ENCODE measurements at places on chromosomes 13 and 19. TPM values are rescaled to one million over a fixed set of nuclear protein-coding genes. Genes with fewer than 3 reads are reported as not detected.

The UGGT2 gene
- 31.4 TPM for total RNA-seq

- no peak for DNase-seq
Measured at GRCh38 chr19:44850641-44851109, 4.6 kb downstream of the NECTIN2 start.

The KRTDAP gene
- not detected for total RNA-seq

DNA sequence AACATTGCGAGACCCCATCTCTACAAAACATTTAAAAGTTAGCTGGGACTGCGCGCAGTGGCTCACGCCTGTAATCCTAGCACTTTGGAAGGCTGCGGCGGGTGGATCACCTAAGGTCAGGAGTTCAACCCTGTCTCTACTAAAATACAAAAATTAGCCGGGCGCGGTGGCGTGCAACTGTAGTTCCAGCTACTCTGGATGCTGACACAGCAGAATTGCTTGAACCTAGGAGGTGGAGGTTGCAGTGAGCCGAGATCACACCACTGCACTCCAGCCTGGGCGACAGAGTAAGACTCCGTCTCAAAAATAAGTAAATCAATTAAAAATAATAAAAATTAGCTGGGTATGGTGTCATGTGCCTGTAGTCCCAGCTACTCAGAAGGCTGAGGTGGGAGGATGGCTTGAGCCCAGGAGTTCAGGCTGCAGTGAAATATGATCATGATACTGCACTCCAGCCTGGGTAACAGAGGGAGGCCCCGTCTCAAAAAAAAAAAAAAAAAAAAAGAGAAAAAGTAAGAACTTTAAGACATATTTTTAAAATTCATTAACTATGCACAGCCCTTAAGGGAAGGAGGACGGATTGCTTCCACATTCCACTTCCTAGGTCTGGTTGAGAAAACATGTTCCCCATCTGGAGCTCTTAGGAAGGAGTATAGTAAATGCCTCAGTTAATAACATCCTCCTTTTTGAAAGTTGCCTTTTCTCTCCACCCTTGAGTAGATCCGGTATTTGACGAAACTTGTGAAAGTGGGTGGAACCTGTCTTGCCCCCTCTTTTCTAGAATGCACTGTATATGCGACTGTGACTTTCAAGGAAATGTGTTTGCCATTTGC, 26.1 kb downstream of the EXOC3L2 start:
- DNase-seq = no peak

The GIPC3 gene
- total RNA-seq = not detected

The BRCA2 gene
- 4.4 TPM for total RNA-seq

DNA sequence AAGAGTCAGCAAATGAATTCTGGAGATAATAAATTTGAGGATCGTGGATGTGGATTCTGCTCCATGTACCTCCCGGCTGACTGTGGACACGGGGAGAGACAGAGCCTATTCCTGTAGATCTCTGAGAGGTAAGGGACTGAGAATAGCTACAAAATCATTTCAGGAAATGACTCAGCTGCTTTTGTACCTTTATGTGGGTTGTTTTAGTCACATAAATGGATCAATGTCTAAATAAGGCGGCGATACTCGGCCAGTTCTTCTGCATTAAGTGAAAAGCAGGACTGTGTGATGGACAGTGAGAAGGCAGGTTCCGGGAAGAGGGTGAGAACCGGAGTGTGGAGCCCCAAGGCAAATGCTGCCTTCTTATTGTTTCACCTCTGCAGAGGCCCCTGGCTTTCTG, 128.1 kb downstream of the EFNB2 start:
- no peak for DNase-seq

The CEACAM4 gene
- total RNA-seq = not detected

- DNase-seq = peak; percentile 44
Measured at GRCh38 chr19:11797491-11797890, 832 bp upstream of the ZNF491 start.

DNA sequence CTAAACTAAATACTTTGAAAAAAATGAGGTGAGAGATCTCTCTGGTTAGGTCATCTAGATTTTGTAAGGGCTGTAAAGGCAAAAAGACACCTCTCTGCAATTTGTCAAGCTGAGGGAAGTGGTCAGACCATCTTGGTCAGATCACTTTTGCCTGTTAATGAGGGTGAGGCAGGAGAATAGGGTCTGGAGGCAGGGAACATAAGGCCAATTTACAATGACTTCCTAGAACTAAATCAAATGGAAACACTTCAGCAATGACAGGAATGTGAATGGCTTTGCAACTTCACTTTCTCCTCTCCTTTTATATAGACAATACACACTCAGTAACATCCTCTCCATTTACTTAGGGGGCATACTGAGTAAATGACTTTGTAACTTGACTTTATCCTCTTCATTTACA, 1653.4 kb downstream of the SLITRK5 start:
- no peak for DNase-seq

- no peak for DNase-seq
Measured at GRCh38 chr19:46367426-46367825, 20.5 kb downstream of the PPP5C start.

DNA sequence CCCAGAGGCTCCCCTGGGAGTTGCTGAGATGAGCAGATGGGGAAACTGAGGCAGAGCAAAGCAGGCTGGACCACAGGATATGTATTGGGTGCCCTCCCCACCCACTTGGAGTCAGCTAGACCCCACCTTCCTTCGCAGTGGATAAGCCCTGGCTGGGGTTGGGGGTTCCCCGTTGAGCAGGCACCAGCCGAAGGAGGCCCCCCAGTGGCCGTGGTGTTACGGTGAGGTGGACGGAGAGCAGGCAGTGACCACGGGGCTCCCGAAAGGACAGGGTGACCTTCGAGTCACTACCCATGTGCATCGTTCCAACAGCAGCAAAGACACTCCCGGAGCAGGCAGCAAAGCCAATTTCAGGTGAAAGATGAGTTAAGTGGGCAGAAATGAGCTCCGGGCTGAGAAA, 62.4 kb upstream of the ADGRE5 start:
- no peak for DNase-seq

The ZNF223 gene
- total RNA-seq = 3.2 TPM

- DNase-seq = no peak
Measured at GRCh38 chr13:111939666-111940278, 127.2 kb upstream of the SOX1 start.

DNA sequence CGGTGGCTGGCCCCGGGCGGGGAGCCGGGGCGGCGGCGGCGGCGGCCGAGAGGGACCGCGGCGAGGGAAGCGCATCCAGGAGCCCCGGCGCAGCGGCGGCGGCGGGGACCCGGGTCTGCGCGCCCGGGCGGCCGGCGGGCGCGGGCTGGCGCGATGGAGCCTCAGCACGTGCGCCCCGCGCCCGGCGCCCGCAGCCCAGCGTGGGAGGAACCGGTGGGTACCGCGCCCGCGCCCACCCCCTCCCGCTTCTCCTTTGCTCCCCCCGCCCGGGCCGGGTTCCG, 7.8 kb upstream of the DGKH start:
- no peak for DNase-seq

The ELSPBP1 gene
- total RNA-seq = not detected

GRCh38 chr13:21615427-21615826, 11.5 kb upstream of the MICU2 start:
- DNase-seq = no peak

DNA sequence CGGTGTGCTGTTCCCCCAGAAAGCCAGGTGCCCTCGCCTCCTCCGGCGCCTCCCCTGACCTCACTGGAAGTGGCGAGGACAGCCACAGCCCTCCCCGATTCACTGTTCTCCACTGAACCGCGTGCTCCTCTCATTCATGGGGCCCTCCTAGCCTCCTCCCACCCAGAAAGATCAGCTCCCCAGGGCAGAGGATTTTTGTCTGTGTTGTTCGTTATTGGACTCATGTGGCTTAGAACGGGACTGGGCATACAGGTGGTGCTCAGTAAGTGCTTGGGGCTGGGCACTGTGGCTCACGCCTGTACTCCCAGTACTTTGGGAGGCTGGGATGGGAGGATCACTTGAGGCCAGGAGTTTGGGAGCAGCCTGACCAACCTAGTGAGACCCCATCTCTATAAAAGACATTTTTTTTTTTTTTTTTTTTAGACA, 3.8 kb downstream of the PRTN3 start:
- no peak for DNase-seq

DNA sequence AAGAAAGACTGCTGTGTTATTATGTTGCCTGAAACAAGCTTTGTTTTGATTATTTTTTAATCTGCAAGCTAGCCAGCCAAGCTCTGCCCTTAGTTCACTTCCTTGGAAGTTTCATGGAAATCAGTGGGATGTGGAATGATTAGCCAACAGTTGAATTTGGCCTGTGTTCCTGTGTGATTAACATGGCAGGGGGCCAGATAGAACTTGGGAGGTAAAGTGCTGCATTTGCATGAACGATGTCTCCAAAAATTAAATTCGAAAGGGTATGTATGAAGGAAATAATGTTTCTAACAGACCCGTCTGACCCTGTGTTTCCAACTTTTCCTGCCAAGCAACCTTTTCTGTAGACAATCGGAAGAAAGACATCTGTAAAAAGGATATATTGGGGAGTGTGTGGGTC, 32.2 kb downstream of the UFM1 start:
- no peak for DNase-seq

- no peak for DNase-seq
Measured at GRCh38 chr13:78197231-78197630, 278.6 kb upstream of the EDNRB start.

DNA sequence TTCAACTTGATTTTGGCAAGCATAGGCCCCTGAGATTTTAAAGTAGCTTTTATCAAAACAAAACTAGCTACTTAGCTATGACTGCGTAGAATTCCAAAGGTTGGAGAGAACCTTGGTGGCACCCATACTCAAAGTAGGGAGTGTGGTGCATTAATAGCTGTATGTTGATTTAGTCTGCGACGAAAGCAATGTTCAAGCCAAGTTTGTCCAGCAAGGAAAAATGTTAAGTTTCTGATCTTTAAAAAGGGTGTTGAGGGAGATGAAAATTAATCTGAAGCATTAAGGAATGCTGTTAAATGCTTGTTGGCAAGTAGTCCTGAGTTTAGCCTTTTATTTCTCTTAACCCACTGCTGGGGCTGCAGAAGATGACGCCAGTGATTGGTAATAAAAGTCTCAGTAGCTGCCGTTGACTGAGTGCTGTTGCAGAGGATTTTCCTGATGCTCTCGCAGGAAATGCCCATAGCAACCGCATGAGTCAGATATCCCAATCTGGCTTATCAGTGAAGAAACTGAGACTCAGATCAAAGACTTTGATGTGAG, 75.9 kb upstream of the RNF113B start:
- peak; percentile 48 for DNase-seq

DNA sequence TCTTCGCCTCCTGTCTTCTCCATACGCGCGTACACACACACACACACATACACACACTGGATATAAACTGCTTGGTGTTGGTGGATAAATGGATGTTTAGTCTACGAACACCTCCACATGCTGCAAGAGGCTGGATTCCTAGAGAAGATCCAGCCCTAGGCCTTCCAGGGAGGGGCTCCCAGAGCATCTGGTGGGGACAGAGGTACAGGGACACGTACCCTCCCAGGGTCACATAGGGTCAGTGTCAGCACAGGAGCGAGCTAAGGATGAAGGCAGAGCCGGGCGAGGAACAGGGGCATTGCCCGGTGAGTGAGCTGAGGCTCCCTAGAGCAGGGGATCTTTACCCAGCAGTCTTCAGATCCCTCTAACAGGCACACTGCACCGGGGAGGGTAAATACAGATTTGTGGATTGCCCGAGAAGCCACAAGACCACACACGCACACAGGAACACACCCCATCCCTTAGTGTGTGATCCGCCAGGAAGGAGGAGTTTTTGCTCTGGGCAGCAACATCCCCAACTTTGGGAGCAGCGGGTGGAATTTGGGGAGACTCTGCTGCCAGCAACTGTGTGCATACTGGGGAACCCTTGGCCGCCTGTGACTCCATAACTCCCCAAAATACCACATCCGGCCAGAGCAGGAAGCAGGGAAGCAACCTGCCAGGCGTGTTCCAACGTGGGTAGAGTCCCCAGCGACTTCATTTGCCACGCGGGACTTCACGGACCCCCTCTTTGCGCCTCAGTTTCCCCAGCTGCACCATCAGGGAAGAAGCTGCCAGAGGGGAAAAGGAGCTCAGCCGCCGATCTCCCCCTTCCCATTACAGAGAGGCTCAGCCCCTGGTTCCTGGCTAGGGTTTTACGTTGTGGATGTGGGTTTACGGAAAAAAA, 5.8 kb upstream of the TLE2 start:
- DNase-seq = no peak

- DNase-seq = no peak
Measured at GRCh38 chr19:14265290-14266036, 59.5 kb upstream of the ADGRL1 start.

The ZSCAN1 gene
- total RNA-seq = 5.0 TPM

The SIGLEC5 gene
- total RNA-seq = not detected

The APOE gene
- total RNA-seq = 1.8 TPM

GRCh38 chr13:105436943-105437342, 1098.5 kb downstream of the EFNB2 start:
- no peak for DNase-seq

The PRR19 gene
- 3.0 TPM for total RNA-seq

- no peak for DNase-seq
Measured at GRCh38 chr19:1017115-1017905, 3.6 kb downstream of the TMEM259 start.

DNA sequence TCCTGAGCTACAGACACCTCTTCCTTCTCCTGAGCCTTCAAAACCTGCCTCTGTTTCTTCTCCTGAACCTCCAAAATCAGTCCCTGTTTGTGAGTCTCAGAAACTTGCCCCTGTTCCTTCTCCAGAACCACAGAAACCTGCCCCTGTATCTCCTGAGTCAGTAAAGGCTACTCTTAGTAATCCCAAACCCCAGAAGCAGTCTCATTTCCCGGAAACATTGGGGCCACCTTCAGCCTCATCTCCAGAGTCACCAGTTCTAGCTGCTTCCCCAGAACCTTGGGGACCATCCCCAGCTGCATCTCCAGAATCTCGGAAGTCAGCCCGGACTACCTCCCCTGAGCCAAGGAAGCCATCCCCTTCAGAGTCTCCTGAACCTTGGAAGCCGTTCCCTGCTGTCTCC, 10.0 kb downstream of the CHAMP1 start:
- DNase-seq = no peak

- no peak for DNase-seq
Measured at GRCh38 chr19:18760440-18761383, 30.4 kb downstream of the COMP start.

DNA sequence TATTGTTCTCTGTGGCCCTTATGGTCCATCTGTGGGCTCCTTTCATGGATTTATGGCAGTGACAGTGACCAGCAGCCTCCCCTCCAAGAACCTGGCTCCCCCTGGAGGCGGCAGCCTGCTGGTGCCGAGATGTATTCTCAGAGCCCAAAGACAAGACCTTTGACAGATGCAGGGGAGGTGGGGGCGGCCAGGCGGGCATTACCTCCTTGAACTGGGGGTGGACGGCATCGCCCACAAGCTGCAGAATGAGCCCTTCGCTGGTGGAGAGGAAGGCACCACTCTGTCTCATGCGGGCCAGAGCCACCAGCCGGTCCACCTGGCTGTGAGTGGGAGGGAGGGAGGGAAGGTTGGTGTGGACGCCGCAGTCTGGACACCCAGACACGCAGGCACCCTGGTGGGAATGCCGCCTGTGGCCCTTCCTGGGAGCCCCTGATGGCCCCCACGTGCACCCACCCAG, 6.6 kb downstream of the ISOC2 start:
- no peak for DNase-seq

The RFXAP gene
- total RNA-seq = 4.5 TPM

- DNase-seq = peak; percentile 11
Measured at GRCh38 chr19:5436106-5436947, 18.9 kb upstream of the ZNRF4 start.
